ENCODE measurements at places on chromosomes 5 and 9.

- no peak for DNase-seq
Observed at GRCh38 chr5:179422908-179423481, 77.7 kb upstream of the ADAMTS2 start.

- no peak for DNase-seq
Observed at GRCh38 chr9:106032978-106033377, 338.6 kb downstream of the TMEM38B start.

GRCh38 chr9:92426501-92427145, 2.4 kb upstream of the OMD start:
- no peak for DNase-seq

- DNase-seq, result no peak
Observed at GRCh38 chr5:65479527-65479926, 2.2 kb downstream of the ADAMTS6 start.

GRCh38 chr5:158283397-158283796, 424.5 kb upstream of the CLINT1 start:
- no peak for DNase-seq

DNA sequence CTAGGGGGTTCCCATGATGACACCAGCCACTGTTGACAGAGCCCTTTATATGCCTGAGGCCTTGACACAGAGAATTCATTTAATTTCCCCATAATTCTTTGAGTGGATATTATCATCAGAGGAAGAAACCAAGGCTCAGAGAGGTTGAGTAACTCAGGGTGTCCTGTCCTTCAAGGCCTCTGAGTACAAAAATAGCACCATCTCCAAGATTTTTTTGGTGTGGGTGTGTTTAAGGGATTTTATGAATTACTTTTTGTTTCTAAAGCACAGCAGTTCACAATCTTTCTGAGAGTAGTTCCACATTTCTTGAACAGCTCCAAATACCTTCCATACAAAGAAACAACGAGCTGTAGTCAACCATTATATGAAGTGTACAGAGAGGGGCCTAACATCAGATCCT, 6.2 kb upstream of the GSN start:
- no peak for DNase-seq

Measured in iPS DF 19.7 (cell line).